OCI-LY7 (cell line): ENCODE measurements at places on chromosomes 12 and 14.

DNA sequence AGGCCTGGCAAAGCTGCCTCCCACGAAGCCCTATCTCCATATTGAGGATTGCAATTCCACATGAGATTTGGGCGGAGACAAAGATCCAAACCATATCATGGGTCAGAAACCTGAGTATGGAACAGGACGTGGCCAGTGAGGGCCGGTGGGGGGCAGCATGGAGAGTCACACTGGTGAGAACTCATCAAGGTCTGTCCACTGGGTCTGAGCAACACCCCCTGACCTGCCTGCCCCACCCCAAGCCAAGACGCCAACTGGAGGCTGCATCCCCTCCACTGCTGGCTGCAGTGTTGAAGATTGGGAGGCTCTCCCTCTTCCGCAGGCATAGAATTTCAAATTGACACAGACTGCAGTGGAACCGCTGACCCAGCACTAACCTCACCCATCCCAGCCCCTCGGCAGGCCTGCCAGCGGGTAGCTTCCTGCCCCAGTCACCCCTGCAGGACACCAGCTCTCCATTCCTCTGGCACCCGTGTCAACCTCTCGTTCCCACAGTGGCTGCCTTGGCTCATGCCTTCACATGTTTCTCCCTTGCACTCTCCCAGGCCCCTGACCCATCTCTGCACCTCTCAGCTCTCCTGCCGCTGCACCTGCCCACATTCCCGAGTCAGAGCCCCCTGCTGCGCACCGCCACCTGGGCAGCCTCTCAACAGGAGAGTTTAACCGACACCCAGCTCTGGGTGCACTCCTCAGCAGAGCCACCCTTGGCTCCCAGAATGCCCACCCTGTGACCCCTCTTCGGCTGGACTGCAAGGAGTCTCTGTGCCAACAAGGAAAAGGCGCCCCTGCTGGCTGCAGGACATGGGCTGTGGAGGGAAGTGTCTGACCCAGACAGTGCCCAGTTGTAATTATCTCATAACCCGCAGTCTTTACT is 45.2 kb upstream of the PPP2R5C start:
- no peak for DNase-seq

DNA sequence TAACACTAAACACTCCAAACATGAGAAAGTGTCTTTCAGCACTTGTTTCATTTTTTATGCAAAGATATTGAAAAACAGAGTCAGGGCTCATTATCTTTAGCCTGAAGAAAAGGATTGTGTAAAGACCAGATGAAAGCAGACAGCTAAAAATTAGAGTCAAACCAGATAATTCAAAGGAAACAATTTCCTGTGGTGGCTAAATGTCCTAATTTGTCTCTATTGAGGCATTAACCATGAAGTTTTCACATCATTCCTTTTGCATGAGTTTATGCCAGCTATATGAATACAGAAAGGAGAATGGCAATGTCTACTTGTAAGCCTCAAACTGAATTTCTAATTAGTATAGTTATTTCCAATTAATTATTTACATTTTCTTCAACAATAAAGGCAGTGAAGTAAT is 338.5 kb downstream of the FSCB start:
- no peak for DNase-seq

GRCh38 chr12:21483531-21483930 is 17.9 kb downstream of the RECQL start:
- DNase-seq, result no peak

DNA sequence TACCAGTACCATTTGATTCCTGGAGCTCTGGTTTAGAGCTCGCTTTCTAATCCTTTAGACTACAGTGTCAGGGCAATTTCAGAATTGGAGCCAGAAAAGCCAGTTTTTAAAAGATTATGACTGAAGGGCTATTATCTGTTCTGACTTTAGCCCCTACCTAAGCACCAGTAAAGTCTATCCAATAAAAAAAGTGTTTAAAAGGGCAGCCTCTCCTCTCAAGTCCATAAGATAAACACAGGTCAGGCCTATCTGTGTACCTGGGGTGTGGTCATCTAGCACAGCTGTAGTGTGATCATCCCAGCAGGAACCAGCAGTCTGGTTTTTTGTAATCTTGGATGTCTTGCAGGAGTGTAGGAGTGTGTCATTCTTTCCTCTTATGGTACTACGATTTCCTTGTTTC is 6.6 kb downstream of the APPL2 start:
- DNase-seq, result no peak

DNA sequence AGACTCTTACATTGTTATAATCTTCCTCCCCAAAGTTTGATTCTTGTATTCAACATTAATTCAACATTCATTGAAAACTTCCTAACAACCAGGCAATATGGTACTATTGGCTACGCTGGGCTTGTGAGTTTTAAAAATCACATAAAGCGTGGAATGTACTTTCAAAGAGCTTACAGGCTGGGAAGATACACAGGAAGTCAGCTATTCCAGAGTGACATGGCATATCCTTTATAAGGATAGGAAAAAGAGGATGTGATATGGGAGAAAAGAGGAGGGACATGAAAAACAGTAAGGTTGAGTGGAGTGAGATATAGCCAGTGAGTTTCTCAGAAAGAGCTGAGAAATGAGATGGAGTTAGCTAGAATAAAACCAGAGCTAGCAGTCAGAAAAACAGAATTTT is 103.6 kb upstream of the ATF7IP start:
- no peak for DNase-seq

DNA sequence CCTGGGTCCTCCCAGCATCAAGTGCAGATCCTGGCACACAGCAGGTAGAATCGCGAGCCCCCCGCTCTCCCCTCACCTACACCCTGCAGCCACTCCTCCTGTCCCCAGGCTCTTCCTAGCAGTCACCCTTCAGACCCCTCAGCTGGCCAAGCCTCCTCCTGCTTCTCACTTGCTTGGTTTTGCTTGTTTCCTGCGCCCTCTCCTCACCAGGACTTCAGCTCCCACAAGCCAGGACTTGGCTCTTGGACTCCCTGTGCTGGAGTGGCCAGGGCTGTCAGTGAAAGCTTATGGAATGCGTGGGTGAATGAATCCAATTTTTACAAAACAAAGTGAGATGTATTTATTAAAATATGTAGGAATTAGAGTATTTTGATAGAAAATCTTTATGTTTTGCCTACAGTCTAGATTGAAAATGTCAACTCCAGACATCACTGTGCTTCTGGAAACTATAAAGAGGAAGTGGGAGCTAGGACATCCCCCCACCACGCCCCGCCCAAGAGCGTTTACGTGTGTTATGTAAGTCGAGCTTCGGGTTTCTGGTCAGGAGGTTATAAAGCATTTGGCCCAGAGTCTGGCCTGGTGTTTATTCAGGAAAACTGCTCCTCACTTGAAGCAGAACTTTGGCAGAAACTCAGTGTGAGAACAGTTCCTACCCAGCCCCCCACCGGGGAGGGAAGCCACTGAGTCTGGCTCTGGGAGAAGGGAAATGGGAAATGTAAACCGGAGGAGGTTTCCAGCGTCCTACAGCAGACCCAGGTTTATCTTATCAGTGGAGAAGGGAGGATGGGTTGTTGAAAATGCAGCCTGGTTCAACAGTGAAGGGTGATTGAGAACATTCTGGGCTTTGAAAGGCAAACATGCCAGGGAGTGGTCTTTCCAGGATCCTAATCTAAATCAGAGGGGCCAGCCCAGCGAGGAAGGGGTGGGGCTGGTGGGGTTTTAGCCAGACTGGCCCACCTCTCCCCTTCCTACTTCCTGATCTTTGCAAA is 8.8 kb downstream of the ALDH2 start:
- DNase-seq, result peak; percentile 80

- no peak for DNase-seq
Measured at GRCh38 chr14:64401949-64402348, 13.8 kb downstream of the MTHFD1 start.

- peak; percentile 55 for DNase-seq
Measured at GRCh38 chr12:11653215-11653753, 3.8 kb downstream of the ETV6 start.

DNA sequence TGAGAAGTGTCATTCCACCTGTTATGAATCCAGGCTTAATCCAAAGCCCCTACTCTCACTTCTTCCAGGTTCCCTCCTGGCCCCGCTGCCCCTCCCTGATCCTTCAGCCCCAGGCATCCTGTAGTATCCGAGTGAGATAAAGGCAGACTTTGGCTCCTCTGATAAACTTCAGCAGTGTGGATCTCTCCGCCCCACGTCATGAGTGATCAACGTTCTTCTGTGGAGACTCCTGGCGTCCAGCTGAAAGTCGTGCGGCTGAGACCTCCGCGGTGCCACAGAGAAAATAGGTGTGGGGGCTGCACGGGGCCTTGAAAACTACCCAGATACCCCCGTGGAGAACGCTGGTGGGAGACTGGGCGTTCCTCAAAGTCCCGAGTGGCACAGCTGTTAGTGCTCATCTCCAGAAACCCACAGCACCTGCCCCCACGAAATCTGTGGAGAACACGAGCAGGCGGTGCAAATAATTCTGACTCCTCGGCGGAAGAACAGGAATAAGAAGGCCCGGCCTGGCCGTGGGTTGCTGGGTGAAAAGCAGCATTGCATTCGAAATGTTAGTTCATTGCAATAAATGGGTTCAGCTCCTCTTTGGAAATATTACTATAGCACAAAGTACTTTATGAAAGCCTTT is 180.0 kb upstream of the RGS6 start:
- DNase-seq, result no peak

DNA sequence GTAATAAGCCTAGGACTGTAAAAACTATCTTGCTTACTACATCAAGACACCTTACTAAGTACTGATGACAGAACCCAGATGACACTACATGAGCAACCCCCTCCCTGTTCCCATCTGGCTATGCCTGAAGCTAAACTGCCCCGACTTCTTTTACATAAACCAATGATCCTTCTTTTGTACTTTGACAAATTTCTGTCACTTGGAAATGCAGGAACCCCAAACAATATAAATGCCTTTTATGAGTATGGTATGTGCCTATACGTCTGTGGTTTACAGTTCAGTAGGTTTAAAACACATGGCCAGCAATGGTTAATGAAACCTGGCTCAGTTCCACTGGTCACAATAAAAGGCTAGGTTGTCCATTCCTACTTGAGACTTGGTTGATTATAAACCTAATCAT is 6.1 kb downstream of the SYCP3 start:
- DNase-seq, result no peak

- no peak for DNase-seq
Measured at GRCh38 chr14:84704601-84705000, 825.3 kb upstream of the FLRT2 start.

- no peak for DNase-seq
Measured at GRCh38 chr14:92990456-92991430, 67.8 kb downstream of the CHGA start.

DNA sequence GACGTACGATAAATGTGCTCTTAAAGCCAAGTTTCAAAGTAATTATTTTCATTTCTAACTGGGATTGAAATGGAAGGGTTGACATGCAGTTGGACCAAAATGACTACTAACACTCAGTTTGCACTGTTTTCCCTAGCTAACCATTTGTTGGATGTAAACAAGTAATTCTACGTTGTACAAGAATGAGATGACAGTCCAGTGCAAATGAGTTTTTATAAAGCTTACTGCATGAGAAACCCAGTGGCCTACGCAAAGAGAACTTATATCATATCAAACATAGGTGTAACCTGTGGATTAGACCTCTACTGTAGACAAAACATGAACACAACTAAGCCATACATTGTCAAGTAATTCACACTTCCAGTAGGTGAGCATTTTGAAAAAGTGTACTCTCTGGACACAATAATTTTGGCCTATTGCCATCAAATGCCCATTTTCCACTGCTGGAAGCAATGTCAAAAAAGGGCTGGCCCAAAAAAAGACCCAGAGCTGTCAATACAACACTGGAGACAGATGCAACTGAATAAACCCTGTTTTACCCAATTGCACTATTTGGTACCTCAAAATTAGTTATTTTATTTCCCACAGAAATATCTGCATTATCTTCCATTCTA is 12.8 kb downstream of the SLC38A2 start:
- no peak for DNase-seq

GRCh38 chr12:66813137-66813892 is 134.4 kb upstream of the GRIP1 start:
- peak; percentile 57 for DNase-seq

DNA sequence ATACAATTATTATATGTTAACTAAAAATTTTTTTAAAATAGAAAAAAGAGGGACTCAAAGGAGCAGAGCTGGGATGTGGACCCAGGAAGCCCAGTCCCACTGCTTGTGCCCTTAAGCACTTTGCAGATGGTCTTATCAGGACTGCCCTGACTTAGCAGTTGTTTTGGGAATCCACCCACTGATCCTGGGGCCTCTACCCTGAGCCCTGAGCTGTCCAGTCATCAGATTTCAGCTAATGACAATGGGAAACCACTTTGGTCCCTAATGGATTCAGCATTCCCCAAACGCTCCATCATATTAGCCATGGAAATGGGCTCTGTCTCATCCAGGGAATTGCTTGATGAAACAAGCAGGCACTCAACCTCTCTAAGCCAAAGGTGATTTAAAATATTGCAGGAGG is 22.5 kb upstream of the WSCD2 start:
- DNase-seq, result no peak

- no peak for DNase-seq
Measured at GRCh38 chr14:61438860-61439765, 117.7 kb downstream of the PRKCH start.

GRCh38 chr14:101076451-101077198 is 173.1 kb upstream of the RTL1 start:
- no peak for DNase-seq

DNA sequence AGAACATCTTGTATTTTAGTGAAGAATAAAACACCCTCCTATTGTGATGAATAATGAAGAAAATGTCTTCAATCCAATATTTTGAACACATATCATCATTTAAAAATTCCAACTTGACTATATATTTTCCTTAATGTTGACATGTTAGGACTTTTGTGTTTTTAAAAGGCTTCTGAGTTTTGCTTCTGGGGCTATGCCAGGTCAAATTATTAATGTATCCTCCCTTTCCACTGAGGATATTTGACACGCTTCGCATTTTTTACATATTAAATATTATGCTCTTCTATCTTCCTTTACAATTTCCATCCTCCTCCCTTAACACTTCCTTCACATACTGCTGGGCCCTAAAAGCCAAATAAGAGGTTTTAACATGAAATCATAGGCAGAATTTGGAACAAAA is 20.6 kb downstream of the RERG start:
- no peak for DNase-seq

- DNase-seq, result no peak
Measured at GRCh38 chr12:117820216-117820907, 148.4 kb downstream of the KSR2 start.

- no peak for DNase-seq
Measured at GRCh38 chr12:120224304-120225199, 23.6 kb upstream of the RPLP0 start.

GRCh38 chr12:97321621-97322020 is 141.0 kb upstream of the RMST start:
- DNase-seq, result no peak
